Inflammatory macrophage treated with lipopolysaccharide for 4 hours (primary cell): ENCODE measurements at places on chromosomes 1 and 21.
A peak's percentile ranks its signal among the peaks of the same experiment; 100 is the strongest.

- no peak for DNase-seq
Measured at GRCh38 chr1:25003457-25004190, 73.5 kb upstream of the RUNX3 start.

DNA sequence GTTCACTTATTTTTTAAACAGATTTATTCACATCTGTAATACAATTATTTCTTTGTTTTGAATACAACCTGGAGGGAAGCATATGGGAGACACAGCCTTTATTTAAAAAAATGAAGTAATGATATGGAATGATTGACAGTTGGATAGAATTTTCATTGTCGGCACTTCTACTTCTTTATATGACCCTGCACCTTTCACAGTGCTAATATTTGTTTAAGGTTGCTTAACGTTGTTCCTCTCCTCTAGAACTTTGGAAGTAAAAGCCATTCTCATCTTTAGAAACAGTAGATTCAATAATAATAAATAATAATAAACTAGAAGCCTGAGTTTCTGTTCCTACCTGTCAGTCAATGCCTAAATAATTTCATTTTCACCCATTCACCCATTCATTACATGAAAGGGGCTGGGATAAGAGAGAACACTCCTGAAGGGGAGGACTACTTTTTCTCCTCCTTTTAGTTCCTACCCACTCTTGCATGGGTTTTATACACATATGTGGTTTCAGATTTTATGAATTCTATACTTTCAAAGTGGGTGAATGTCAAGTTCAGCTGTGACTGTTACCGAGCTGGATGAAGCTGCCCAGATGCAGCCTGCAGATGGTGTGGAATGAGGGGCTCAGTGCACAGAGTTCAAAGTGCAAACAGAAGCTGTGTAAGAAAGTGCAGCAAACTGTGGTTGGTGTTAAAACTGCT, 9.4 kb downstream of the RUNX1 start:
- no peak for DNase-seq

- peak; percentile 78 for DNase-seq
Measured at GRCh38 chr1:45583666-45584350, at the start of gene NASP. Gene NASP (plus strand): TSS chr1:45584041. CDS start chr1:45584147, 106 bp downstream.

DNA sequence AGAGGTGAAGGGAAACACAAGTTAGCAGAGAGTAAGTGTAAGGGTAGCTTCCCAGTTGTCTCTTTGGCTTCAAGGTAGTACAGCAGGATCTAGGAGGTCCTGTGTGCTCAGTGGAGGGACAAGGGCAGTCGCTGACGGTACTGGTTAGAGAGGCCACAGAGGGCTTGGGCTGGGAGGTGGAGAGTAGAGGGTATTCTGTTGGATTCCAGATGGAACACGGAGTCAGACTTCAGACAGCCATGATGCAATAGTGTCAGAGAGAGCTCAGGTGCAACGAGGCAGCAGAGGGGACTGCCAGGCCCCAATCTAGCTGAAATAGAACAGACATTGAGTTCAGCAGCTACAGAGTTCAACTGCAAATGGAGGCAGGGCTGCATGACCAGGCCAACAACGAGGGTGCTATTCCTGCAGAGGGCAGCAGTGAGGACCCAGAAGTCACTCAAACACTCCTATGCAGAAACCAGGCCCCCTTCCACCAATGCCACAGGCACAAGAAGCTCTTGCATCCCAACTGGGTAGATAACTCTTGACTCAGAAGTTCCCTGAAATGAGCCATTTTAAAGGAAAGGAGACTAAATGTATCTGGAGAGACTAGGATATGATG, 325.0 kb upstream of the ESRRG start:
- no peak for DNase-seq

DNA sequence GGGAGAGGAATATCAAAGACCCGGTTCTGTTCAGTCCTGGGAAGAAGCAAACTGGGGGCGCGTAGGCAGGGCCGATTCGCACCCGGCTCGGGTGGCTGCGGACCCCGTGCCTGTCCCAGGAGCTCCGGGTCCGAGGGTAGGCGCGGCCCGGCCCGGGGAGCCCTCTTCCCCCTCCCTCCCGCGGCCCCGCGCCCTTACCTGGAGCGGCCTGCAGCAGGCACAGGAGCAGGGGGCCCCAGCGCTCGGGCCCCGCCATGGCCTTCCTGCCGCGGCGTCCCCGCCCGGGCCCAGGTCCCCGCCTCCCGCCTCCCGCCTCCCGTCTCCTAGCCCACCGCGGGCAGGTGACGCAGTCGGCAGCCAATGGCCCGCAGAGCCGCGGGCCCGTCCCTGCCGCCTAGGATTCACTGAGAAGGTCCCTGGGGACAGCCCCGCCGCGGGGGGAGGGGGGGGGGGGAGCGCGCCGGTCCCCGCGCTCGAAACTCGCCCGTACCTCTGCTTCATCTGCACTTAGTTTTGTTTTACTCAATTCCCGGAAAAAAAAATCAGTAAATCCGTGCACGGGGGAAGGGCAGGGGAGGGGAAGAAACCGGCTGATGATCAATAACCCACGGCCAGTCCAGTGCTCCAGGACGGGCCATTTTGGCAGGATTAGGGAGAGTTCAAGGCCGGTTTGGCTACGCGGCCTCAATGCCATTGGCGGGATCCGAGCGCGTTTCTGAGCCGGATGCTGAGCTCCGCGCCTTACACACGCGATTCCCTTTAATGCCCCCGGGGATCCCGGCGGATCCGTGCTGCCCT, at the start of gene IFNLR1:
IFNLR1 (minus strand) TSS at position 297 of the 798 bp plus-strand sequence; CDS start at position 256, 41 bp downstream.
- DNase-seq: peak; percentile 63

DNA sequence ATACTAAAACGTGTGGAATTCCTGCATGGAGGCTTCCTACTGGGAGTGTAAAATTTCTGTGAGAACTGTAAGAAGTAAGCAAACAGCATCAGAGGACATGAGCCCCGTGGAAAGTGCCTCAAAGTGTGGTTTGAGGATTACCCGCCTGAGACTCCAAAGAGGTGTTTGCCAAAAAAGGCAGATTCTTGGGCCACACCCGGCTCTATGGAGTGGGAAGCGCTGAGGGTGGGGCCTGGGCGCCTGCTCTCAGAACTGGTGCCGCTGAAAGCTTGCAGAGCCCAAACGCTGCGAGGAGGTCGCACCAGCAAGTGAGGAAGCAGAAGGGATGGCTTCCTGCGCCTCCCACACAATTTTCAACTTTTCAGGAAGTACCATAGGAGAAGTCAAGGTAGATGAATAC, 43.0 kb upstream of the PSEN2 start:
- DNase-seq: peak; percentile 62

GRCh38 chr1:240000634-240001033, 91.0 kb upstream of the FMN2 start:
- DNase-seq: peak; percentile 87

DNA sequence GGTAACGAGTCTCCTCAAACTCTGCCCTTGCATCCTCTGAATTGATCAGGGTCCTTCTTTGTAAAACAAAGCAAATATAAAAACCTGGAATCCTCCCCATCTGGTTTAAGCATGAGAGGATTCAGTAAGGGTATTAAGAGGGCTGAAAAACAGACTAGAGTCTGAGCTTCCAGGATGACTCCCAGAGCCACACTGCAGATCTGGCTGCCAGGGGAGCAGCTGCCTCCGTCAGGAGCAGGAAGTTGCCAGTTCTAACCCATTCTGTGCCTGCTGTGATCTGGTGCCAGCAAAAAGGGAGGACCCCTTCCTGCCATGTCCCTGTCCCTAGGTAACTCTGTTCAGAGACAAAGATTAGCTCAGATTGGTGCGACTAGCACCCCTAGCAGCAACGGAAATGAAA, 27.5 kb downstream of the SERTAD4 start:
- DNase-seq: no peak

- DNase-seq: no peak
Measured at GRCh38 chr1:34785875-34786470, 5.0 kb downstream of the GJB3 start.

- no peak for DNase-seq
Measured at GRCh38 chr1:227546059-227546458, 17.3 kb upstream of the ZNF678 start.

- no peak for DNase-seq
Measured at GRCh38 chr1:203700901-203701300, 64.1 kb upstream of the LAX1 start.

DNA sequence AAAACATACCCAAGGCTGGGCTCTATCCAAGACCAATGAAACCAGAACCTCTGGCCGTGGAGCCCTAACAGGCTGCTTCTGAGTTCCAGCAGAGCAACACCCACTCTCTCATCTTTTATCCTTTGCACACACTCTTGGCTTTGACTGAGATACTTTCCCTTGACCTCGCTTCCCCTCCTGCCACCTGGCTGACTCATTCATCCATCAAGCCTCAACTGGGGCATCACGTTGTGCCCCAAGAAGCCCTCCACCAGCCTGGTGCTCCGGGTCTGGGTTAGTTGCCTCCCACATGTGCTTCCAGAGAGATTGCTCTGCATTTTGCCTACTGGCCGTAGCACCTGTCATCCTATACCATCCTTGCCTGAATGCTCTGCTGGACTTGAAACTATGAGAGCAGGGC, 34.5 kb upstream of the SERBP1 start:
- no peak for DNase-seq

DNA sequence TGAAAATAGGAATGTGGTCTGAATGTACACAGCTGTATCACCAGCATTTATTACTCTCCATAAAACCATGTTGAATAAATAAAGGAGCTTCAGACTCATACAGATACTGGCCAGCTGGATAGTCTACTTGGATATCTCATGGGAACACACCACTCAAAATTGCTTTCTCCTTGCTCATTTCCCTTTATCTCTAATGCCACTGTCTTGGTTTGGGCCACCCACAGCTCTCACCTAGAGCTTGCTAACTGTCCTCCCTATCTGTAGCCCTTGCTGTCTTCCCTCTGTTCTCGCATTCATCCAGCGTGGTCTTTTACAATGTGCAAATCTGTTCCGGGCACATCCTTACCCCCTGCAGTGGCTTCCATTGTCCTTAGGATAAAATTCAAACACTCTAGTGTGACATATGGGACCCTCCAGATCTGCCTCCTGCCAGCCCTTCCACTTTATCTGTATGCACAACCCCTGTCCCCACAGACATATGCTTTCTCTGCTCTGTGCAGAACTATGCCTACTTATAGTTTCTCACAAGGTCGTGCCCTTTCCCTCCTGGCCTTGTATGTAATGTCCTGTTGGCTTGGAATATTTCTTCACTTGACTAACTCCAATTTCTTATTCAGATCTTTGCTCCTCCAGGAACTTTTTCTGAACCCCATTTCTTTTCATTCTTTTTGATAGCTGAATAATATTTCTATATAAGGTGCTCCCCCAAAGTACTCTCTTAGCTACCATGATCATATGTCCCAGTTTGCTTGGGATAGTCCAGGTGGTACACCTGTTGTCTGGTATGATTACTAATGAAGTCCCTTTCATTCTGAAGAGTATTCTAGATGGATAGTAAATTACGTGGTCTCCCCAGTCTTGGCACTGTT, 2.9 kb downstream of the FLVCR1 start:
- no peak for DNase-seq

- no peak for DNase-seq
Measured at GRCh38 chr21:39132248-39132647, 51.0 kb downstream of the PSMG1 start.

DNA sequence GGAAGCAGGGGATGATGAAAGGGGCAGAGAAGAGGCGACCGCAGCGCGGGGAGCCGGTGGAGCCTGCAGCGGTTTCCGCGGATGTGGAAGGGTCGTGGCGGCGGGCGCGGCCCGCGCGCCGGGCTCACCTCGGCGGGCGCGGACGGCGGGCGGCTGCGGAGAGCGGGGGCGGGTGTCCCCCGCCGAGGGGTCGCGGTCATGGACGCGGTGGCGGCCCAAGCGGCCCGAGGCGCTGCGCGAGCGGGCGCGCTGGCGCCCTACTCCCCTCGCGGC, 572 bp downstream of the LPGAT1 start:
- DNase-seq: no peak

- DNase-seq: no peak
Measured at GRCh38 chr1:175274368-175274767, 81.8 kb upstream of the KIAA0040 start.

DNA sequence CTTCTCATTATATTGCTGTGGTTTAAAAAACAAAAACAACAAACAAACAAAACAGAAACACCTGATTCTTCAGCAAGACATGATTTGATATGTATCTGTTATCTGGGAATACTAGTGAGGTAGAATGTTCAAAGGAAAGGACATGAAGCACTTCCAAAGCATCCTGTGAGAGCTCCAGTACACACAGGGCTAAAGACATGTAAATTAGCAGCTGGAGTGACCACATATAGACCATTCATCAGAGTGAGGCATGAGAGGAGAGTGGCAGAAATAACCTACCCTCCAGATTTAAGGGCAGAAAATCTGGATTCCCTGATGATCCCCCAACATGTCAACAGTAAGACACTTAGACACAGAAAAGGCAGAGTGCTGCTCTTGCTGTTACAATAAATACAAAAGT, 260.5 kb upstream of the CHRM3 start:
- no peak for DNase-seq

GRCh38 chr1:98546319-98546718, 115.2 kb upstream of the SNX7 start:
- no peak for DNase-seq

DNA sequence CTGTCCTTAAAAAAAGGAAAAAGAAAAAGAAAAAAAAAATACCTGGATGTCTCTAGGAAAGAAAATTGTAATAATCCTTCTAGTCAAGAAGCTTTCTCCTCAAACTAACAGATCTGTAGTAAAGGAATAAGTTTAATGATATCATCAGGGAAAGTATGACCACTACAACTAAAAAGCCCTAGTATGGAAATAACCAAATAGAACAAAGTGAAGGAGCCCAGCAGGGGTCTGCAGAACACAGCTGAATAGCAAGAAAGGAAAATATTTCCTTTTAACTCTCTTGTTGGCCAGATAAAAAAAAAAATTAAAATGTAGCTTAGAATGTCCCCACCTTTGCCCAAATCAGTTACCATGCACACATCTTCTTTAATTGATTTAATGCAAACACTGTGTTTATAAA, 43.2 kb downstream of the PRRX1 start:
- DNase-seq: no peak

DNA sequence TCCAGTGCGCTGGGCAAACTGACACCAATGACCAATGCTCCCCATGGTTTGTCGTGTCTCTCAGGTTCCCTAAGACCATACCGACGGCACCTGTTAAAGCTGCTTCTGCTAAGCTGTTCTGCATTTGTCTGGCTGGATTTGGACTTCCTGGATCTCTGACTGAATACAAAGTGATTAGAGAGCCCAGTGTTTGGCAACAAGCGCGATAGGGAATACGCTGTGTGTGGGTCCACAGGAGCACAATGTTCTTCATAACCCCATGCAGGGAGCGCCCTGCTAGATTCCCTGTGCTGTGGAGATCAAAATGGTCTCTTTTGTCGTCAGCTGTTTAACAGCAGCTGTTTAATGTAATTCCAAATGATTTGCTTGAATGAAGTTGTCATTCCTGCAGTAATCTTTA, 26.0 kb upstream of the ESRRG start:
- DNase-seq: no peak

- no peak for DNase-seq
Measured at GRCh38 chr1:153659656-153660055, 1.2 kb downstream of the SNAPIN start.

GRCh38 chr1:15849775-15850324, 2.3 kb downstream of the SPEN start:
- peak; percentile 75 for DNase-seq
